ENCODE measurements at places on chromosomes 2 and 18.

GRCh38 chr2:241965931-241966412 is 96.4 kb downstream of the RTP5 start:
- DNase-seq: peak; percentile 33

DNA sequence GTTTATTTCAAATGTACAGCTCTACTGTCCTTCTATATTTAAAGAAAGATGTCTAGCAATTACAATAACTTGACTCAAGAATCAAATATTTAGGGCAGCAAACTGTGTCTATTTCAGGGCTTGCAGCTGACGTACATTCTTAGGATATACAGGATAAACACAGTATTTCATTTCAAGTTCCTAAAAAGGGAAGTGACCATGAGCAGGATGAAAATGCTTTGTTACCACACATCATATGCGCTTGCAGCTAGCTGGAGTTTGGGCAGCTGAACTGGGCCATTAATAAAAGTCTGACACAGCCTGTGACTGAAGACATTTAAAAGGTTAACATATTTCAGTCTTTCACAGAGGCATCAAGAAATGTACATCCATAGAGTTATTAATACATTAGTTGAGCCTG is 264.6 kb upstream of the TRIB2 start:
- DNase-seq: no peak

DNA sequence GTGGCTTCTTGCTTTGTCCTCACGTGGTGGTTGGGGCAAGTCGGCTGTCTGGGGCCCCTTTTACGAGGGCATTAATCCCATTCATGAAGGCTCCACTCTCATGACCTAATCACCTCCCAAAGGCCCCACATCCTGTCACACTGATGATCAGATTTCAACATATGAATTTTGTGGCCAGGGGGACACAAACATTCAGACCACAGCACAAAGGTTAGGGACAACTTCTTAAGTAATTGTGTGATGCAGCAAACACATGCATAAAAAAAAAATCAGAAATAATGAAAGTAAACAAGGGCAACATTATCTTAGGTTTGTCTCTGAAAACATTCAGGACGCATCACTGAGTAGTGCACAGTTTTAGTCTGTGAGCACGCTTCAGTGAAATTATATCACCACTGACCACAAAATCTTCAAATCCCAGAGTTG is 54.2 kb upstream of the FRZB start:
- no peak for DNase-seq

GRCh38 chr2:236963631-236964182 is 122.0 kb upstream of the COPS8 start:
- no peak for DNase-seq

DNA sequence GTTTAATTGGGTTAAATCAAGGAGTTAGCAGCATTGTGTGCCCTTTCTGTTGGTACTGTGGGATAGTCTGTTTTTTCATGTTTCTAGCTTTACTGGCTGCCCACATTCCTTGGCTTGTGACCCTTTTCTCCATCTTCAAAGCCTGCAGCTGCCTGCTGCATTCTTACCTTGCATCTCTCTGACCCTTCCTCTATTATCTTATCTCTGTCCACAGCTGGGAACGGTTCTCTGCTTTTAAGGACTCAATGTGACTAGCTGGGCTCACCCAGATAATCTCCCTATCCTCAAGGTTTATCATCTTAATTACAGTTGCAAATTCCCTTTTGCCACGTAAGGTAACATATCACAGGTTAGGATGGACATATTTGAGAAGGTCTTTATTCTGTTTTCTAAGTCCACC is 199.7 kb downstream of the KCNS3 start:
- no peak for DNase-seq

GRCh38 chr2:102801098-102801718 is 39.4 kb downstream of the TMEM182 start:
- DNase-seq: no peak

DNA sequence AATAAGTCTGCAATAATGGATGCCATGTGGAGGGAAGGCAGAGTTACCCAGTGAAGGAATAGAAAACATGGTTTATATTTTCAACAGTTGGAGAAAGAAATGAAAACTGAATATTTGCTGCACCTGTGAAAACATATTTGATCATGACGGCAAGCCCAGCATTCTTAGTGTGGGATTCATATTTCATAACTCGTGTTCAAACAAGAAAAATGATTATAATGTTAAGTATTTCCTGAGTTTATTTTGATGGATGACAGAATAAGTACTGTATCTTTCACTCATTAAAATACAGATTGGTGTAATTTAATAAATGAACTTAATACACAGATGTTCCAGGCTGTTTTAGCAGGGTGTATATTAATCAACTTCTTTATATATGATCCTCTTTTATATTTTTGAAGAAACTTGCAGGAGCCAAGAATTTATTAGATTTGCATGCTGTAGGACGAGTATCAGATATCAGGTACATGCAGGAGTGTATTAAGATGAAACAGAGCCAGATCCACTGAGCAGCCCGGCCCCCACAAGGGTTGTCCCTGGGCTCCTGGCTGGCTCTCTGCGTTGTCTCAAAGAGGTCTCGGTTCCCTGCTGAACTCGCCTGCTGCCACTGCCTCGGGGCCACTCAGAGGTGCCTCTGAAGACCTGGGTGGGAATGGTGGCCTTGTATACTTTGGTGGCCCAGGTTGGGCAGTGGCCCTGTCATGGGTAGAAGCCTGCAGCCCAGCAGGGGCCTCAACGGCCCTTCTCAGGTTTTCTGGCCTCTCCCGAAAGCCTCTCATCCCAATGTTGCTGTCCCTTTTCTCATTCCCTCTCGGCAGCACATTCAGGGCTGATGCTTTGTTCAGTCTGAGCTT is 95.0 kb upstream of the LDAH start:
- DNase-seq: no peak

DNA sequence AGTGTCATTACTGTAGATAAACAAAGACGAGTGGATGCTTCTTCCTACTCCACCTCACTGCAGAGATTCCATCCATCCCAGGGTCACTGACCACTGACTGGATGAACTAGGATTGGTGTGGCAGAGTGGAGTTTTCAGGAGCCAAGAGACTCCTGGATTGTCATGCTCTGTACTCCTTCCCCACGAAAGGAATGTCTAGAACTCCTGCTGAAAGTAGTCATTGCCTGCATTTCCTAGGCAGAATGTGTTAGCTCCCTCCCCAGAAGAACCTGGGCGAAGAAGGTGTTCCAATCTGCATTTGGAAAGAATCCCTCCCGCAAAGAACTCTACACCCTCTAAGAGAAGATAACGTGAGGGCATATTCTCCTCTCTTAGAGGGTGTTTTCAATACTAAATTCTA is 6.2 kb downstream of the PAX8 start:
- no peak for DNase-seq

DNA sequence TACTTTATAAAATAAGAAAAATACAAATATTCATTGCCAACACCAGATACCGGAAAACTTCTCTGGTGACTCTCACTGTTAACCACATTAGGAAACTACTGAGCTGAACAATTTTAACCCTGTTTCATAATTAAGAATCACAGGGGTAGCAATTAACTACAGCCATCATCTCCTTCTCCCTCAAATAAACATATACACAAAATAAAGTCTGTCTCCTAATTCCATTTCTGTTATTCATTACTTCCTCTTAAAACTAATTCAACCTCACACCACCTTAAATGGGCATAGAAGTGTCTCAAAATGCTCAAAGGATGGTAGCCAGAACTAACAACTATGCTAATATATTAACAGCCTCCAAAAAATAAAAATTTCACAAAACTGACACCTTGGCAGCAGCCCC is 60.7 kb downstream of the ACVR1 start:
- no peak for DNase-seq

- DNase-seq: no peak
Observed at GRCh38 chr2:236858661-236859060, 227.0 kb upstream of the COPS8 start.

DNA sequence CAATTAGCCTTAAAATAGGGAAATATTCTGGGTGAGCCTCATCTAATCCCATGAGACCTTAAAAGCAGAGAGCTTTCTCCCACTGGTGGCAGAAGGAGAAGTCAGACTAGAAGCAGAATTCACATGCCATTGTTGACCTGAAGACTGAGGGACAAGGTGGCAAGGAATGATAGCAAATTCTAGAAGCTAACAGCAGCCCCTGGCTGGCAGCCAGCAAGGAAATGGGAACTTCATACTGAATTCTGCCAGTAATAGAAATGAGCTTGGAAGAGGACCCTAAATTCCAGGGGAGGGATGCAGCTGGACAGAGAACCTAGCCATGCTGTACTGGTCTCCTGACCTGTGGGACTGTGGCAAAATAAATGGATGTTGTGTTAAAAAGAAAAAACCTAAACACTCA is 19.5 kb downstream of the B3GNT7 start:
- DNase-seq: no peak

- DNase-seq: no peak
Observed at GRCh38 chr2:106189325-106189724, 4.8 kb downstream of the UXS1 start.

- no peak for DNase-seq
Observed at GRCh38 chr2:220509096-220509757, 881.8 kb downstream of the SLC4A3 start.

DNA sequence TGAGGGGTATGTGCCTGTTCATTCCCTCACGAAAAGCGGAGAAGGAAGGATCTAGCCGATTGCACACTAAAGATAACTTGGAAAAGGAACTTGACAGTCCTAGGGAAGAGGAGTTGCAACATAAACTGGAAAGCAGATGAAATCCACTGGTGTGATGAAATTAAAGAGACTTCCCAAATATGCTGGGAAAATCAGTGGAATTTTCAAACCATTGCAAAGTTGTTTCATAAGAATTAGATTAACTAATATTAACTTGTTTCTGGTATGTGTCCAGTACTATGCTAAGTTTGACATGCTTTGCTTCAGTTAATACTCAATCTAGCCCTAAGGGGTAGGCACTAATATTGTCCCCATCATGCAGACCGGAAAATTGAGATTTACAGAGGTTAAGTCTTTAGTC is 222.7 kb downstream of the IKZF2 start:
- no peak for DNase-seq

DNA sequence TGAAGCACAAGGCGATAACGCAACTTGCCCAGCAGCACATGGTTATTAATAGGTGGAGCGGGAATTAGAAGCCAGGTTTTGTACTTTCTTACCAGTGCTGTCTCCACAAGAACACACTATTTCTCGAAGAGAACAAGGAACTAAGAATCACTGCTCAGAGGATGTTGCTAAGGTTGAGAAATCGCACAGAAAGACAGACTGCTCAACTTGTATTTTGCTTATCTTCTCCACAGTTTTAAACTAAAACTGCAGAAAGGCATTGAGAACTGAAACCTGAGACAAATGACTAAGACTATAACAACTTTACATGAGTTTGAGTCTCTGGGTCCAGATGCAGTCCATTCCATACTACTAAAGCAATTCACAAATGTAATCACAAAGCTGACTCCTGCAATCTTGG is 6.2 kb downstream of the PRKD3 start:
- DNase-seq: no peak

DNA sequence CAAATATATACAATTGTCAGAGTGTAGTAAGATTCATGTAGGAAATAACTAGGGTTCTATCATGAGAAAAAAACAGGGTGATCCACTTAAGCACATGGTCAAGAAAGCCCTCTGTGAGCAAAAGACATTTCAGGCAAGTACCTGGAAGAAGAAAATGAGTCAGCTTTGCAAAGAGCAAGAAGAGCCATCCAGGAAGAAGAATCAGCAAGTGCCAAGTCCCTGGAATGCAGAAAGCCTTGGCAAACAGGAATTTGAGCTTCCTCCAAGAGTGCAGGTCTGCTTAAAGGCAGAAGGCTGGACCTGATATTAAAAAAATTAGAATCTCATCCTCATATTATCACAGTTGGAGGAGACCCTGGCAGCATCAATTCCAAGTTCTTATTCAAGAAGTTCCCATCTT is 188.5 kb upstream of the CELF4 start:
- no peak for DNase-seq

DNA sequence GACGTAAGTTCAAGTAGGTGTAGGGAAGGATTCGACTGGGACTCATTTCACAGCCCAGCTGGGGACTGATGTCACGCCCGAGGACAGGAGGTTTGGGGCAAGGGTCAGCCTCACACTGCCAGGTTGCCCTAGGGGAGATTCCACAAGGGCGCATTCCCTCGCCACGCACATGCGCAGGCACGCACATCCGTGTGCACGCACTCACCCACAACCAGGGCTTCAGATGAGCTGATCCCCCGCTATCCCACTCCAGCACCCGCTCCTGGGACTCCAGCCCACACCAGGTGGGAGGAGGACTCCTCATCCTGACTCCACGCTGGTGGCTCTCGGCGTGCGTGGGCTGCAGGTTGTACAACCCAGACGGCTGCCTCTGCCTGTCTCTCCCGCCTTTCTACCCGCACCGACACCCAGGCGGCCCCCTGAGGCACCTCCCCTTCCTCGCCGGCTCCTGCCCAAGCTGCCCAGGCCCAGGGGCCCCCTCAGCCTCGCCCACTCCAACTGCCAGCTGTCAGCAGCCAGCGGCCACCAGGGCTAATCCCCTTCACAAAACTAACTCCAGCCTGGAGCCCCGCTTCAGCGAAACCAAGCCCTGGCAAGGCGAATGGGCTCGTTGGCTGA is 47.8 kb upstream of the FOSL2 start:
- no peak for DNase-seq

DNA sequence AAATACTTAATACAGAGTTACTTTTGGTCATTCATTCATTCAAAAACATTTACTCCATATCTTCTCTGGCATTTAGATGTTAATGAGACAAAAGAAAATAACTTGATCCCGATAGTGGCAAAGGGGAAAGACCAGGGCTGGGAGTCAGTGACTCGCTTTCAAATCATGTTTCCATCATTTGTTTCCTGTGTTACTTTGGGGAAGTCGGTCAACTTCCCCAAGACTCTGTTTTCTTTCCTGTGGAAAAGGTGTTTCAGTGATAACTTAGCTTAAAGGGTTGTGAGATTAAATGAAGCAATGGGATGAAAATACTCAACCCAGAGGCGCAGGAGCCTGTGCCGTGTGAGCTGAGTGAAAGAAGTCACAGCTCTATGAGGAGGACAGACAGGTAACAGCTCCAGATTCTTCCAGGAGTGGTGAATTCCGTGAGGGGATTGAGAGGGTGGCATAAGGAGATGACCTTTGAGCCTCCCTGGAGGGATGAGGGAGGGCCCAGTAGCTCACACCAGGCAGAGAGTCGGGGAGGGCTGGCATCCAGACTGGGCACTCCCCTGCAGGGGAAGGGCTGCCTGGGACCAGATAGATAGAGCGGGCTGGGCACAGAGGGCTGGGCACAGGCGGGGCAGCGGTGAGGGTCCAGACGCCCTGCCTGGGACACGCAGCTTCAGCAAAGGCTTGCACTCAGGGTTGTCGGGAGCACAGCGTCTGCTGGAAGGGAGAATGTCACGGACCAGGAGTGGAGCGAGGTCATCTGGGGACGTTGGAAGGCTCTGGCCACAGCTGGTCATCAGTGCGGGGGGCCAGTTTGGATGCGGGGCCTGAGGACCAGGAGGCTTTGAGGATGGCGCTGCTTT is 70.1 kb downstream of the TSHZ1 start:
- no peak for DNase-seq

- no peak for DNase-seq
Observed at GRCh38 chr2:192087398-192087958, 107.3 kb downstream of the TMEFF2 start.

GRCh38 chr2:129781749-129782632 is 197.5 kb upstream of the RAB6C start:
- no peak for DNase-seq

- DNase-seq: no peak
Observed at GRCh38 chr2:104473546-104473945, 380.4 kb upstream of the POU3F3 start.

Measured in stimulated activated CD8-positive, alpha-beta memory T cell treated with anti-CD3 and anti-CD28 coated beads, Interleukin-15, amount 100 ng/mL, for 1 hour (primary cell).